ENCODE measurements at places on chromosomes 12 and 14.

DNA sequence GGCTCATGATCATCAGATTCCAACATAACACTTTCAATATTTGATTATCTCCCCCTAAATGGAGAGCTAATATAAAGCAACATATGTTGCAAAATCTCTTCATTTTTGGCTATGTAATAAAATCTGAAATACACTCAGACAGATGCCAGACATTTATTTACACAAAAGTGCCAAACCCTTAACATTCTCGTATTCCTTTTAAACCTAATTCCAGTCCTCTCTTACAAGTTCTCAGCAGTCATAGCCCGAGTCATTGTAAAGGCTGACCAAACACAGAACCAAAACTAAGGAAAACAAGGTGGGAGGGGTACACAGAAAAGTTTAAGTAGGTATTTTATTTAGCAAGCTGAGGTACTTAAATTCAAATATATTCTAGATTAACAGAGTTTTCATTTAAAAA, 81.4 kb downstream of the LRP6 start:
- no peak for DNase-seq

DNA sequence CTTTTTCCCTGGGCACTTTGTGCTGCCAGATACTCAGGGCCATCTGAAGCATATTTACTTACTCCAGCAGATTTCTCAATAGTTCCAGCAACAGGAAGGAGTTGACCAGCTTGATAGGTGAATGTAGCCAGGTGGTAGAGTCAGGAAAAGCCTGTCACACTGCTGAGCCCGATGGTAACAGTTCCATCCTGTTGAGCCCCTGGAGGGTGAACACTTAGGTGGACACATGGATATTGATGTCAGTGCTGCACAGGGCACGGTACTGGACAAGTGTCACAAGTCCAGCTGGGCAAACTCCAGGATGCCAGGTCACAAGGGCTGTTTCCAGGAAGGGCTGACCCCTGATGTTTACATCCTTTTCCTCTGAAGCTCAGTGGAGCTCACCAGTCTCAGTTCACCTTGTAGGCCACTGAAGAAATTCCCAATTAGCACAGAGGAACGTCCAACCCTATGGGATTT, 2.3 kb upstream of the SMOC1 start:
- no peak for DNase-seq

DNA sequence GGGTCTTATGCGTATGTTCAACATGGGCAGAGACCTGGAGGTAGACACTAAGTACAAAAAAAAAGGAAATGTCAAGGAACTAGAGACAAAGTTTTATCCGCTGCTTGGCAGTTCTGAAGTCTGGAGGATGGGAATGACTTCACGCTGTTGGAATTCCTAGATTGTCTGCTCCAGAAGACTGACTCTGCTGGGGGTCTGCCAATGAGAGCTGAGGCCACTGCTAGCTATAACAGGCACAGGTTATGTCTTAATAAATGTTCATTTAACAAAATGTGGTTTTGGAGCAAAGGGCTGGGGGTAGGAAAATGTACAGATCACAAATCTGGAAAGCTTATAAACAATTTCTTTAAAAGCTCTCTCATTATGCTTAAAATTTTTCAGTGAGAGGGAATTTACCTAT, 5.9 kb downstream of the RNASE8 start:
- DNase-seq = no peak

GRCh38 chr12:21353487-21353886, 18.8 kb upstream of the SLCO1A2 start:
- DNase-seq = no peak

GRCh38 chr12:66708704-66709456, 30.0 kb upstream of the GRIP1 start:
- peak; percentile 13 for DNase-seq

- no peak for DNase-seq
These were observed 6.8 kb downstream of the MMP17 start for GRCh38 chr12:131834798-131835615.

DNA sequence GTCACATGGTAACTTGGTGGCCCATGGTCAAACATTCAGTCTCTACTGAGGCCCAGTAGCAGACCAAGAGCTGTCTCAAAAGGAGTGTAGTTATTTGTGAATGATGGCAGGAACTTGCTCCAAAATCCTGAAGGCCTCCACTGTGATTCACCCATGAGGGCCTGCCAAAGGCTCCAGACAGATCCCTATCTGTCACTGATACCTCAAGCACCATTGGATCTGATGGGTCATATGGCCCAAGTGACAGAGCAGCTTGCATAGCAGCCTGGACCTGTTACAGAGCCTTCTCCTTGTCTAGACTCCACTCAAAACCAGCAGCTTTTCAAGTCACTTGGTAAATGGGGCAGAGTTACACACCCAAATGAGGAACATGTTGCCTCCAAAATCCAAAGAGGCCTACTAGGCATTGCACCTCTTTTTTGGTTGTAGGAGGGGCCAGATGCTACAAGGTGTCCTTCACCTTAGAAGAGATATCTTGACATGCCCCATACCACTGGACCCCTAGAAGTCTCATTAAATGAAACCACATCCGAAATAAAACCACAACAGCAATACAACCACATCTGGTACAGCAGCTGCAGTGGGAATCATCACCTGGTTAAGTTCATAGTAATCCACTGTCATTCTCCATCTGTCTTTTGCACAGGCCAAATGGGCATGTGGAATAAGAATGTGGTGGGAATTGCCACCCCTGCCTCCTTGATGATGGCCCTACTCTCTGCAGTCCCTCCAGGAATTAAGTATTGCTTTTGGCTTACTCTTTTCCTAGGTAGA, 150.4 kb upstream of the MAX start:
- DNase-seq = no peak

GRCh38 chr12:88693837-88694445, 113.7 kb upstream of the KITLG start:
- DNase-seq = no peak

DNA sequence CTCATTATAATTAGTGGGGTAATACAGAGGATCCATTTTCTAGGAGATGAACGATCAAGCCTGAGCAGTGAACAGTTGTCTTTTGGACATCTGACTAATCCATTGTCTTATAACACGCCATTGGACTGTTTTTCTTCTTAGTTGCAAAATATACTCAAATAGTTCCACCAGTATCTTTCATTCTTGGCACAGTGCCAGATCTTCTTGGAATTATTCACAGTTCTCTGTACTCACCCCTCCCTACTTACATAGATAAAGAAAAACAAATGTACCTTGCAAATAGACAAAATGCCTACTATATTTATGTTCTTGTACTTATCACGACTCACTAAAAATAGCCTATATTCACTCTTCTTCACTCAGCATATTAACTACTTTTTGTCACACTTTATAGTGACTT, 3.8 kb downstream of the CBLN3 start:
- no peak for DNase-seq

GRCh38 chr12:30514666-30515065, 181.0 kb downstream of the IPO8 start:
- no peak for DNase-seq

DNA sequence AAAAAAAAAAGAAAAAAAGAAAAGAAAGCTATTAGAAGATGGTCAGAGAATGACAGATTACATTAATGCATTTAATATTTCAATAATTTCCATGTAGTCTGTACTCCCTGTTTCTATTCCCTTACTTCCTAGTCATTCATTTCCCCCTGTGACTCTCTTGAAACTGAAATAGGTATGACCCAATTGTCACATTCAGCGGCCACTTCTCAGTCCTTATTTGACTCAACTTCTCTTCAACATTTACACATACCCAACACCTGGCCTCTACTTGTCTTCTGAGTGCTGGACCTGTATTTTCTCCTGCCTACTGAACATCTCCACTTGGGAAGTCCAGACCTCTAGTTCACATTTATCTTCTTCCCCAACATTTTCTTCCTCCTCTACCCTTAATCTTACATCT, 7.2 kb downstream of the EEA1 start:
- DNase-seq = no peak

DNA sequence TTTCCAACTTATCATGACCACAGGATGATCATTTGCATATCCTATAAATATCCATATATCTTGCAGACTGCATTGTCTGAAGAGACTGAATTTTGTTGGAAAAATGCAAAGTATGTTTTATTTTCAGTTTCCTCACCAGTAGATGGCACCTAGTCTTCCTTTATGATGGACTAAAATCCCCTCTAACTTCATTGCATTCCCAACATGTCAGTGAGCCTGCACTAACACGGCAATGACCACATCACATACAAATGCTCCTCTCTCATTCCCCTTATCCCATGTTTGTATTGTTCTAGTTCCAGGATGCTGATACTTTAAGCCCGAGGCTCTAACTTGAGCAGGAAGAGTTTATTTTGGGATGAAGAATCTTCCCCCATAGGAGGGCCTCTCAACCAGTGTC, 24.7 kb upstream of the MYBPC1 start:
- DNase-seq = peak; percentile 3

GRCh38 chr12:113818283-113818682, 147.8 kb downstream of the RBM19 start:
- no peak for DNase-seq

- no peak for DNase-seq
These were observed 293.4 kb downstream of the EGLN3 start for GRCh38 chr14:33657476-33657875.

GRCh38 chr12:16076970-16077522, 165.9 kb downstream of the DERA start:
- DNase-seq = no peak

GRCh38 chr12:3632256-3632655, 120.7 kb downstream of the CRACR2A start:
- no peak for DNase-seq

DNA sequence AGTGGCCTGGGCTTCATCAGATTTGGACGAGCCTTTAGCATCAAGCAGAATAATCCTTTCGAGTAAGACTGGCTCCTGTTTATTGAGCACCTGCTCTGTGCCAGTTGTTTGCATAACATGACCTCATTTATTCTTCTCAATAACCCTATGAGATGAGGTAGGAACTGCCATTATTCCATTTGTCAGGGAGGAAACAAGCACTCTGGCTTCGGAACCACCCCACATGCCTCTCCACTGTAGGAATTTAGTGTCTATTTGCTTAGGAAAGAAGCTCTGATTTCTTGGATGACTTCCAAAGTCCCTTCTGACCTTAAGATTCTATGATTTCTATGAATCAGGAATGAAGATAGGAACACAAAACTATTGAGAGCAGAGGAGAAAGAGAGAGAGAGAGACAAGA, 11.0 kb downstream of the SAMD4A start:
- DNase-seq = no peak

DNA sequence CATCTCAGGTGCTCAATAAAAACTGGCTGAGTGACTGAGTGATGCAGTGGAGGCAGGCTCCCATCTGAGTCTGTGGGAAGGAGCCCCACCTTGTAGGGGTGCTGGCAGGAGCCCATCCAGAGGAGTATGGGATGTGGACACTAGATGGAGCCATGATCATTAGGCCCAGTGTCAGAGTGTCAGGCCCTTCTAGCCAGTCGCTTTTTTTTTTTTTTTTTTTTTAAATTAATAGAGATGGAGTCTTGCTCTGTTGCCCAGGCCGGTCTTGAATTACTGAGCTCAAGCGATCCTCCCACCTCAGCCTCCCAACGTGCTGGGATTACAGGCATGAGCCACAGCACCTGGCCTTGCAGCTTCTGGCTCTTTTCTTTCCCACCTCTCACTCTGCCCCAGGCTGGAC, 11.5 kb downstream of the RITA1 start:
- peak; percentile 75 for DNase-seq

DNA sequence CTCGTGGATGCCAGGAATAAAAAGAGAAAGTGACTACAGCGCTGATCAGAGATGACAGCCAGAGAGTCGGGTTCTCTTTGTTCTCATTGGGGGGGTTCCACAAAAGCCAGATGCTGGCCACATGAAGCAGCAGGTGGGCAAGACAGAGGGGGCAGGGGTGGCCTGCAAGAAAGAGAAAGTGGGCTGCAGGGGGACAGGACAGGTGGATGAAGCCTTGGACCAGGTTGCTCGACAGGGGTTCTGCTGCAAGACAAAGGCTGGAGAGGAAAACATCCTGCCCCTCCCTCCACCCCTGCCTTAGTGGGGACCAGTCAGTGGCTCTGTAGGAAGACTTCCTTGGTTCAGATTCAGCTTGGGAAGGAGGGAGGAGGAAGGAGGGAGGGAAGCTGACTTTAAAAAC, 126.2 kb downstream of the KSR2 start:
- DNase-seq = no peak

DNA sequence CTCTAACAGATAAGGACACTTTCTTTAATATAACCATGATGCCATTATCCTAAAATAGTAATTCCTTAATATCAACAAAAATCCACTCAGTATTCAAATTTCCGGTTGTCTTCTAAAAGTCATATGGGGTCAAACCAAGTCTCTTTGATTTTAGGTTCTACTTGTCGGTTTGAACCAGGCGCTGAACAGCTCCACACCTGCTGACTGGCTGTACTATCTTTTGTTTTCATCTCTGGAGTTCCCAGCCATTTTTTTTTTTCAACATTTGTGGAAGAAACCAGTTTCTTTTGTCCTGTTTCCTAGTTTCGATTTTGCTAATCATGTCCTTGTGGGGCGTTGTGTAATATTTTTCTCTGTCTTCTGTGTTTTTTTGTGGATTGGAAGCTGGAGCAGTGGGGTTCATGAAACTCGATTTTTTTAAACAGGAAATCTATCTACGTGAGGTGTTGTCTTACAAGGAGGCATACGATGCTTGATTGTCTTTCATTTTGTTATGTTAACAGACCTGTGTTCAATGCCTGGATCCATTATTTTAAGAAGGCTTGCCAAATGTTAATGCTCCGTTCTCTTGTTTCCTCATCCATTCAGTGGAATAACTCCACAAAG, 50.2 kb downstream of the FZD10 start:
- no peak for DNase-seq

- DNase-seq = no peak
These were observed 1.5 kb downstream of the PLEKHG6 start for GRCh38 chr12:6311822-6312528.

DNA sequence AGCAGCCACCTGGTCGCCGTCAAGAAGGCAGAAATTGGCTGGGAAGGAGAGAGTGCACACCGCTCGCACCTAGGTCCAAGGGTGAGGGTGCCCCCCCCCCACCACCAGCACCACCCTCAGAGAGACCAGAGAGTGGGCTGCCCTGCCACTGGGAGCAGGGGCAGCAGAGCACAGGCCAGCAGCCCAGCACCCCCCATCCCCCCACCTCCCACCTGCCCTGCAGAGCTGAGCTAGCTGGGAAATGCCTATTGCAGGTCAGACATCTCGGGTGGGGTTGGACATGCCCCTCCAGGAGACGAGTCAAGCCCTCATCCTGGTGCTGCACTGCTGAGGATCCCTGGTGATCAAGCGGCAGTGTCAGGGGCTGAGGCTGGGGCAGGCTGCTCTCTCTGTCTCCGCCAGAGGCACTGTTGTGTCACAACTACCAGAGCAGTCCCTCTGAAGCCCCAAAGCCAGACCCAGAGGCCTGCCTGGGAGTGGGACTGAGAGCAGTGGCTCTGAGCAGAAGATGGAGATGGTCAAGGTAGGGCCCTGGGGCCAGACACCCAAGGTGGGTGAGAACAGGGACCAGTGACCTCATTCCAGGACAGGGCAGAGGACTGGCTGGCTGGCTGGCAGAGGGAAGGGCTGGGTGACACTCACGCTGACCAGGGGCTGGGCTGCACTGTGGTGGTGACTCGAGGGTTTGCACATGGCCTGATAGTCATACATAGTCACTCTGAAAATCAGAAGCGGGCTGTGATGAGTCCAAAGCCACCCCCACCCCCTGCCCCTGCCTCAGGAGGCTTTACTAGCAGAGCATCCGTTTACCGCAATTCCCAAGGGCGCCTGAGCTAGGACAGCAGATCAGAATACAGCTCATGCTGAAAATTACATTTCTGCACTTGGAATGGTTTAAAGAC, 19.7 kb upstream of the LRTM2 start:
- peak; percentile 40 for DNase-seq
